ENCODE measurements at places on chromosomes 2 and 18.

DNA sequence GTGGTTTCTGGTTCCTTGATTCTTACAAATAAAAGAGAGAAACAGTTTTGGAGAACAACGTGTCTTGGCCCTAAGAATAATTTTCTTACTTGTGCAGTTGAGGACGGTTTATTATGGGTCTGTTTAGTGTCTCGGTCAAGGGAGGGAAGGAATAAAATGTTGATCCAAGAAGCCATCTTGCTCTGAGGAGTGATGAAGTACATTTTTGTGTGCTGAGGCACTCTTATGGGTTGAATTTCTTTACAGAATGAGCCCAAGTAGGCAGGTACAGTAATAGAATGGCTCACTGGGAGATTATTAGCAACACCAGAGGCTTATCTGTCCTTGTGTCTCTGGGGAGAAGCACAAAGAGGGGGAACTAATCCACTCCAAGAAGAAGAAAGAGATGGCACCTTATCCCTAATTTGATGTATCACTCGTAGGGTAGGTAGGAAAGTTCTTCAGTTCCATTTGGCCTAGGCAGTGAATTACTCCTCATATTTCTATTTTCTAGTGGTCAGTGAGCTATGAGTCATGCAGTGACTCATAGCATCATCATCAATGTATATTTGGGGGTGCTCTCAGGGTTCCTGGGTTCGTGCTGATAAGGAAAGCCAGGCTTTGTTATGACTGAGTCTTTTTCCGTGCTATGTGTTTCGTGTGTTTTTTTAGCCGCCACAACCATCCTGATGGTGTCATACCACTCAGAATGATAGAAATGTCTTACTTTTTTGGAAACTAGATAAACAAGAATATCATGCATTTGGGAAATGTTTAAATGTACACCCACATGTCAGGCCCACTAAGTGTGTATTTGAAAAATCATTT lies 250.1 kb upstream of the CTAGE1 start:
- no peak for DNase-seq

GRCh38 chr2:162720559-162721271 lies 117.9 kb downstream of the KCNH7 start:
- no peak for DNase-seq

DNA sequence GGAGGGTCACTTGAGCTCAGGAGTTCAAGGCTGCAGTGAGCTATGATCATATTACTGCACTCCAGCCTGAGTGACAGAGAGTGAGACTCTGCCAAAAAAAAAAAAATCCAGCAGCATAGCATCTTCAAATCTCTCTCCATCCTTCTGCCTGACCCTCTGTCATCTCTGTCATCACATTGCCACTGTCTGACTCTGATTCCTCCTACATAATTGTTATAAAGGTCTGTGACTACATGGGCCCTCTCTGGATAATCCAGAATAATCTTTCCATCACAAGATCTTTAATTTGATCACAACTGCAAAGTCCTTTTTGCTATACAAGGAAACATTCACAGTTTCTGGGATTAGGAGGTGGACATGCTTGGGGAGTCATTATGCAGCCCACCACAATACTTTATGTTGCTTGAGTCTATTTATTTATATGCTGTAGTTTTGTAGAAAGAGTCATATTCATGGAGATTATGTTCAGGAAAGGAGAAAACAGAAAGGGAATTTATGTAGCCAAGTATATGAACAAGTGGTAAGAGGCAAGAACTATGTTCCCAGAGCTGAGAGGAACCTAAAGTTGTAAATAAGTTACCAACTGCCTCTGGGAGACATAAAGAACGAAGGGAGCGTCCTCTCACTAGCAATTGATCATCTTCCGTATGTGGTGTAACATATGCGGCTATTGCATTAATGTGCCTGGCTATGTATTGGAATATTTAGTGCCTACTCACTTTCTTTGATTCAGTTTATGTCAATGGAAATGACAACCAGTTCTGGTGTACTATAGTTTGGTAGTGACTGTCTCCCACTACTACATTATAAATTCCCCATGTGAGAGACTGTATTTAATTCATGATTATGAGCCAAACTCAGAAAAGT lies 21.5 kb downstream of the RND3 start:
- no peak for DNase-seq

DNA sequence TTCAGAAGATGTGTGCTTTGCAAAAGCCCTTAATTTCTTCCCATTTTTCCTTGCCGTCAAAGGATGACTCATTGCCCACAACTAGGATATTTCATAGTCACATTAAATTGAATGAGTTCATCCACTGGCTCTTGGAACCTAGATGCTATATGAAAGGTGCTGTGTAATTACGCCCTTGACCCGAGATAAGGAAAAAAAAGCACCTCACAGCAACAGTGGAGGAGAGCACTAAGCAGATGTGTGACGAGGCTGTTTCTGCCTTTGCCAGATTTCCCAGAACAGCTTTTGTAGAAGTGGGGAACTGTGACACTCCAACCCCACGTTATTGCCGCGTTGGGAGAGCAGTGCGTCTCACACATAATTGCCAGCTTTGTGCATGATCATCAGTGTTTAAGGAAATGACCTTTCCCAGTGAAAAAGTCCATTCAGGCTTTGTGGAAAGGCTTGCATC lies 33.3 kb upstream of the TMEM87B start:
- DNase-seq = no peak

- peak; percentile 40 for DNase-seq
Observed at GRCh38 chr2:178521304-178522150, 41.3 kb downstream of the PLEKHA3 start.

DNA sequence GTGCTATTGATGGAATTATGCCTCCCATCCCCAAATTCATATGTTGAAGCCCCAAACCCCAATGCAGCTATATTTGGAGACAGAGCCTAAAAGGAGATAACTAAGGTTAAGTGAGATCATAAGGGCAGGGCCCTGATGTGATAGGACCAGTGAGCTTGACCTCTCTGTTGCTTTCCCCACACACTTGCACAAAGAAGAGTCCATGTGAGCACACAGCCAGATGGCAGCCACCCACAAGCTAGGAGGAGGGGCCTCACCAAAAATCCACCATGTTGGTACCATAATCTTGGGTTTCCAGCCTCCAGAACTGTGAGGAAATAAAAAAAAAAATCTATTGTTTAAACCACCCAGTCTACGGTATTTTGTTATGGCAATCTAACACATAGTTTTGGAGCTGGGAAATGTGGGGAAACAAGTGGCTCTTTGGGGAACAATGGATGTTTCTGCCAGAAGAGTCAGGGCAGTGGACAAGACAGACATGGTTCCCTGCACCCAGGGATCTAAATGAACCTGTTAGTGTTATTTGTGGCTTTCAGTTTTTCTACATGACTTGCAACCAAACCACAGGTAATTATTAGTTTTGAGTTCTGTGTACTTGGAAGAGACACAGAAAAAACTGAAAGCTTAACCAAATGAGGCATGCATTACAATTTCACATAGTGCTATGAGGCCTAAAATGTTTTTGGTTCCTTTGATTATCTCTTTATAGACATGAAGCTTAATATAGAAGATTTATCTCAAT lies 259.1 kb downstream of the LTBP1 start:
- DNase-seq = no peak

DNA sequence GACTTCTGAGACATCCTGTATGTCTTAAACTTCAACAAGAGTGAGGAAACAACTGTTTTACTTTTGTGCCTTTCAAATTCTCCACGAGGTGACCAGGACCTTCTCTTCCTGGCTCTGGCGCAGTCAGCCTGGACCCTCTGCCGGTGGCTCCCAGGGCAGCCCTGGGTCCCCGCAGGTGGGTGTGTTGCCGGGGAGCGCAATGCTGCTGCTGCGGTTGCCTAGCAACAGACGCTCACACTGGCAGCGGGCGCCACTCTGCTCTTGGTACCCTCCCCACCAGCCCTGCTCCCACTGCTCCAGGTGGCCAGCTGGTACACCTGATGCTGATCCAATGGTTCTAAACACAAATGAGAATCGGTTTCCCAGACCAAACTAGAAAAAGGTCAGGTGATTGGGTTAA lies 58.7 kb downstream of the GNAL start:
- DNase-seq = no peak

DNA sequence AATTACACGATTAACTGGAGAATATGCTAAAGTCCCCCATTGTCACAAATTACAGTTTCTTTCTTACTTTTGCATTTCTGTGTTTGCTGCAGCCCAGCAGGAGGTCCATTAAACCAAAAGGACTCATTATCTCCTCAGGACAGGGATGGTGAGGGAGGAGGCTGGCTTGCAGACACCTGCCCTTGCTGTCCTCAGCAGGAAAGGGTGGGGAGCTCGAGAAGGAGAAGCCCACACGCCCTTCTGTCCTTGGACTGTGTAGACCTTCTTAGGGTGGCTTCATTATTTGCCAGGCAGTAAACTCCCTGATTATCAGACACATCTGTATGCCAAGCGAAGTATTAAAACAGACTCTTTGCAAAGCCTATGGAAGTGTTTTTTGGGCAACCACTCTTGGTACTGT lies 196.0 kb downstream of the LDLRAD4 start:
- DNase-seq = no peak
